ENCODE measurements at places on chromosomes 12 and 14. TPM values are rescaled to one million over a fixed set of nuclear protein-coding genes. Genes with fewer than 3 reads are reported as not detected.

- no peaks in the 10 kb centered on the region for H3K27me3 ChIP-seq
- DNase-seq, result no peak
- no peaks in the 10 kb centered on the region for H3K36me3 ChIP-seq
- H3K27ac ChIP-seq, result no peak overlapping the region
- peaks cover 23% of the 10 kb centered on the region for H3K4me1 ChIP-seq
- H3K4me3 ChIP-seq, result no peak overlapping the region
These were observed 12.1 kb downstream of the ITGB7 start for GRCh38 chr12:53194973-53195372.

DNA sequence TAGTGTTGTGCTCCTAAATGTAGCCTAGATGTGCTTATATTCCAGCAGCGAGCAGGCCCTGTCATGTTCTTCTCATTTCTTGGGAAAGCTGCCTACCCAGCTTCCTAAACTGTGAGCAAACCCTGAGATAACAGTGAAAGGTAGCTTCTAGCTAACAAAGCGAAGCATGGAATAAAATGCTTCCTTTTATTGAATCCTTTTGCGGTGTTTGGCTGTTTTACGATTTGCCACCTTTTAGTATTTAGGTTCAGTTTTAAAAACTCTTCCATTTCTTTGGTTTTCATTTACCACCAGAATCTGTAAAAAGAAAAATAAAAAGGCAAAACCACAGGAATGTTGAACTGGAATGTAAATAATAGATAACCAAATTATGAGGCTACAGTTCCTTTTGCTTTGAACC lies 5.0 kb upstream of the PKP2 start:
- H3K27ac ChIP-seq, result no peak overlapping the region
- DNase-seq, result no peak
- H3K4me1 ChIP-seq, result peaks cover 22% of the 10 kb centered on the region
- no peaks in the 10 kb centered on the region for H3K36me3 ChIP-seq
- H3K27me3 ChIP-seq, result no peaks in the 10 kb centered on the region

GRCh38 chr12:43899574-43899973 lies 63.7 kb downstream of the TMEM117 start:
- no peak overlapping the region for H3K4me3 ChIP-seq
- no peaks in the 10 kb centered on the region for H3K36me3 ChIP-seq
- no peak for DNase-seq
- H3K4me1 ChIP-seq, result no peaks in the 10 kb centered on the region

GRCh38 chr14:21556378-21557083 lies 23.3 kb downstream of the OR10G3 start:
- no peaks in the 10 kb centered on the region for H3K27me3 ChIP-seq
- DNase-seq, result no peak
- H3K4me3 ChIP-seq, result no peak overlapping the region
- peaks cover 16% of the 10 kb centered on the region for H3K4me1 ChIP-seq

FIGNL2 gene
- 0.33 TPM for total RNA-seq

FOXA1 gene
- total RNA-seq, result 0.33 TPM

Measured in body of pancreas (tissue), 4 donors.